ENCODE measurements at places on chromosomes 12 and 14.

DNA sequence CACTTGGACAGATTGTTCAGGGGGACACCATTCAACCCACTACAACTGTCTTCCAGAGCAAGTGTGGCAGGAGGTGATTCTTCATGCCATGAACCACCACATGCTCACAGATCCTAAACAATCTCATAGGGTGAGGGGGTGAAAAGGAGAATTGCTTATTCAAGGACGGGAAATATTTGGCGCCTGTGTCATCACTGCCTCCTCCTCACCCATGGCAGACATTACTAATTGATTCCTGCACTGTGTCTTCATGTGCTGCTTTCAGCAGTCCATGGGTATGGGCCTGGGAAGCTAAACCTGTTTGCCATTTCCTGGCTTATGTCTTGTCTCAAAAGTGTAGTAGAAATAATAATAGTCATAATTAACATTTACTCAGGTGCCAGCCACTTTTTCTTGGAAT, 31.3 kb downstream of the MMAB start:
- DNase-seq: no peak

GRCh38 chr12:85280165-85280983, at the start of gene ALX1:
Gene ALX1, plus strand, starts transcription at chr12:85280220. Its CDS starts 42 bp downstream, at chr12:85280262.
- DNase-seq: peak; percentile 88

- no peak for DNase-seq
Observed at GRCh38 chr14:91412939-91413338, 4.7 kb downstream of the CCDC88C start.

DNA sequence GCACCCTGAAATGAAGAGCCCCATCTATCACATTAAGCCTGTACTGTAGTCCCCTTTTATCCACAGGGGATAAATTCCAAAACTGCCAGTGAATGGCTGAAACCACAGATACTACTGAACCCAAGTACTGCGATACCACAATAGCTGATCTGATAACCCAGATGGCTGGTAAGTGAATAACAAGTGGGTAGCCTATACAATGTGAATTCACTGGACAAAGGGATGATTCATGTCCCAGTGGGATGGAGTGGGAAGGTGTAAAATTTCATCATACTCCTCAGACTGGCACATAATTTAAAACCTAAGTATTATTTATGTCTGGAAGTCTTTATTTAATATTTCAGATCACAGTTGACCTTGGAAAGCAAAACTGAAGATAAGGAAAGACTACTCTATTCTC, 201.3 kb downstream of the GPHN start:
- DNase-seq: no peak

DNA sequence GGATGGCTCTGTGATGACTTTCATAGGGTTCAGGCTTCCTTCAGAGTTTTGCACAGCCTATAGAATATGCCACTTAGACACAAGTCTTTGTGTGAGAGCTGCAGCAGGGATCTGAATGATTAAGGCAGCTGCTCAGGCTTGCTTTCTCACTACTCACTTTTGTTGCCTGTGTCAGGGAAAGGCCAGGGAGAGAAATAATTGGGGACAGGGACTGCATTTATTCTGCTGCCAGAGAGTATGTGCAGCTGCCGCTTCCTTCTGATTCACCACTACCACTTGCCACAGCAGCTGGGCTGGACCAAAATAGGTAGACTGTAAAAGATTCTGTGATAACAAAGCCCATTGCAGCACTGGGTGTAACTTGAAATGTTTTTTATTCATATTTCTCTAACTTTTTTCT, 49.7 kb downstream of the TRMT5 start:
- no peak for DNase-seq

GRCh38 chr12:13257356-13257875, 60.9 kb downstream of the EMP1 start:
- DNase-seq: no peak

- DNase-seq: no peak
Observed at GRCh38 chr12:28413460-28414109, 223.3 kb downstream of the CCDC91 start.

Measured in WTC11 (cell line).